ENCODE measurements at places on chromosomes 1 and 21. TPM values are rescaled to one million over a fixed set of nuclear protein-coding genes. Genes with fewer than 3 reads are reported as not detected.

The PRPF38A gene
- total RNA-seq, result 123 TPM

The MTARC1 gene
- total RNA-seq, result not detected

DNA sequence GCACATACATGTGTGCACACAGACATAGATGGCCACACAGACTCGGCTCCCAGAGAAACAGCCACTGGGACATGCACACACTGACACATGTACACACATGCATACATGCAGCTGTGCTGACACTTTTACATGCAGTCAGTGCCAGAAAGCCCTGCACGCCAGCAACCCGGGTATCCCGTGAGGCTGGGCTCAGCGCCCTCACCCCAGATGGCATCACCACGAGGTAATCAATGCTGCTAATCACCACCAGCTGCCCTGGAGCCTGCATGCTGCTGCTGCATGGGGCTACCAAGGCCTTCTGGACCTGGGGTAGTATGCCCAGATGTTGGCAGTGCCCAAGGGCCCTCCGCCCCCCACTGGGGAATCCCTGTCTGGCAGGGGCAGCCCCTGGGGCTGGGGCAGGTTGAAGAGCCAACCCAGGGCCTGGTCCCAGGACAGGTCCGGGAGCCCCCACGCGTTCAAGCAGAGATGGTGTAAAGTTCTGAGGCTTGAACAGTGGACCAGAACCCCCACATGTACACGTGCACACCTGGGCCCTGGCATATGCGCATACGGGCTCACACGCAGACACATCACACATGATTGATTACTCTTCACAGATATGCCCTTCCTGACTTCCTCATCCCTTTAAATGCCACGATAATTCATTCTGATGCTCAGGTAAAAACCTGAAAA, 2.7 kb upstream of the COL16A1 start:
- DNase-seq, result no peak

GRCh38 chr1:78491451-78492071, 787 bp downstream of the PTGFR start:
- no peak for DNase-seq

GRCh38 chr1:178935610-178936009, 64.7 kb upstream of the ANGPTL1 start:
- DNase-seq, result no peak

DNA sequence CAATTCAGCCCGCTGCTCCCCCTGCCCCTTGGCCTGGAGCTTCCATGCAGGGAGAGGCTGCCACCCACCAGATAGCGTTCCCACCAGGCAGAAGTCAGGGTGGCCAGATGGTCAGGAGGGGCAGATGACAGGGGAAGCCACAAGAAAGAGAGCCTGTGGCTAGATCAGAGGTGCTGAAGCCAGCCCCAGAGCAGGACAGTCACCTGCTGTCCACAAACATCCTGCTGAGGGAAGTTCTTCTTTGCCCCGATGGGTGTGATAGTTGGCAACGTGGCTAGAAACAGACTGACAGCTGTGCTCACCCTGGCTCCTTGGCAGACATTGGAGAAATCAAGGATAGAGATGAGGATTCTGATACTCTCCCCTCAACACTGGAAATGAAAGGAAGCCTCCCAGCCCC, 27.2 kb upstream of the SRP9 start:
- no peak for DNase-seq

Measured in CD8-positive, alpha-beta memory T cell (primary cell).